Calu3 (cell line): ENCODE measurements at places on chromosomes 4 and X. TPM values are rescaled to one million over a fixed set of nuclear protein-coding genes. Genes with fewer than 3 reads are reported as not detected.
A peak's percentile ranks its signal among the peaks of the same experiment; 100 is the strongest.

DNA sequence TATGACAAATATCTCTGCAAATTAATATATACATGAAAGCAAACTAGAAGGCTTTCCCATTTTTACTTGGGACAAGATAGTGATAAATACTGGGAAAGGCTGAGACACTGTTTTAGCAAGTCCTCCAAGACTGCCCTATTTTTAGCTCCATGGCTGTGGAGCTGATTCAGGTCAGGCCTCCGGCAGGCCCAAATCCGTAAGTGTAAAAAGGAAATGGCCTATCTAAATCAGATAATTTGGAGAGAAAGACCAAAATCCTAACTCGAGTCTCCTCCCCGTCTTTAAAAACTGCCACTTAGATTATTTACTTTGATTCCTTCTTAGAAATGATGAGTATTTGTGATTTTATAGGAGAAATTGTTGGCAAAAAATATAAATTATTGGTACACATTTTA is 2.9 kb downstream of the OTUD4 start:
- H3K36me3 ChIP-seq: peaks cover 57% of the 10 kb centered on the region
- no peaks in the 10 kb centered on the region for H3K27me3 ChIP-seq
- peaks cover 6% of the 10 kb centered on the region for H3K4me1 ChIP-seq
- H3K27ac ChIP-seq: peak overlapping the region; percentile 81
- no peak for DNase-seq

DNA sequence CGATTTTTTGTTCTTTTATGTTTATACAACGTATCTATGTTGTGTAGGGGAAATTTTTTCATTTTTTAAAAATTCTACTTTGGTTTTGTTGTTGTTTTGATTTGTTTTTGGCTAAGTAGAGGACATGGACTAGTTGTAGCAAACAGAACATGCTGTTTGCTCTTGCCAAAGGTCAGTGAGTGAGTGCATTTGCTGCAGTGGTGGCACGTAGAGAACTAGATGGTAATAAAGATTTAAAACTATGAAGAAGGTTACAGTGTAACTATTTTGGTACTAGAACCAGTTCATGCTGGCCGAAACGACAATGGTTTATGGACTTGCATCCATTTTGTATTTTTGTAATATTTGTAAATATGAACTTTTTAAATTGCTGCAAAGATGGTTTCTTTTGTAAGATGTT is 1.9 kb upstream of the SCML1 start:
- H3K36me3 ChIP-seq: peaks cover 29% of the 10 kb centered on the region
- H3K4me3 ChIP-seq: no peak overlapping the region
- DNase-seq: no peak
- no peaks in the 10 kb centered on the region for H3K27me3 ChIP-seq

GRCh38 chr4:164221631-164222030 is 532.3 kb upstream of the SMIM31 start:
- H3K27me3 ChIP-seq: no peaks in the 10 kb centered on the region
- H3K27ac ChIP-seq: no peak overlapping the region
- H3K36me3 ChIP-seq: no peaks in the 10 kb centered on the region
- no peak overlapping the region for H3K4me3 ChIP-seq
- DNase-seq: no peak

DNA sequence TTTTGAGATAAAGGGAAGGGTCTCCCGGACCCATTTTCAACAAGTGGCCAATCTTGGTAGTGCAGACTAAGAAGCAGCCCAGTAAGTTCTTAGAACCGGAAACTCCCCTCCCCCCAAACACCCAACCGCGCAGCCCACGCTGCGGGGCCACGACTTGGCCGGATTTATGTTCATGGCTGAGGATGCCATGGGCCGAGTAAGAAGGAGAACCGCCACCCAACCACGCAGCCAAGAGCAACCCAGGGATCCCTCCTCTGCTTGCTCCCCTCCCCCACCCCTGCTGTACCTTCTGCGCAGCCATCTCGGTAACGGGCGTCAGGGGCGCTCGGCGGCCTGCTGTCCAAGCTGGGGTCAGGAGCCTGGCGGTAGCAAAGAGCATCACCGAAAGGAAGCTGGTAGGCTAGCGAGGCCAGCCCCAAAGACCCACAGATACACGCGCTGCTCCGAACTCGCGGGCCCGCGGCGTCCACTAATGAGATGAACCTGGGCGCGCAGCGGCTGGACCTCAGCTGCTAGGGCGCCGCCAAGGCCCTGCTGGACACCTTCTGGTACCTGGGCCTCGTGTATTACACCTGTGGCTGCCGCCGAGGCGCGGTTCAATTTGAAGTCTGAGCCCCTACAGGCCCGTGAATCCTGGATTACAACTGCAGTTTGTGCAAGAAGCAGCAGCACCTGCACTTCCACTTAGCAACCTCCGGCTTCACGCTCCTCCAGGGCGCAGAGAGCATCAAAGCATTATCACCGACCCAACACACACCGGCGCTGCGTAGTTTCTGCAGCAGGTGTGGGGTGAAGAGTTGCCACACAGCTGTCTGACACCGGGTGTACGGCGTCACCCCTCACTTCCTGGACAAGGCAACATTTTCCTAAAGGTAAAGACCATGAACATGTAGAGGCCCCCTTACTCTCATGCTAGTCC is 63.4 kb downstream of the NUDT10 start:
- no peak for DNase-seq
- H3K4me3 ChIP-seq: no peak overlapping the region
- no peaks in the 10 kb centered on the region for H3K27me3 ChIP-seq
- no peaks in the 10 kb centered on the region for H3K4me1 ChIP-seq
- H3K27ac ChIP-seq: no peak overlapping the region

DNAAF6 gene
- total RNA-seq: not detected in 2 replicates
